Thyroid gland (tissue), 4 donors: ENCODE measurements at places on chromosomes 12 and 14. TPM values are rescaled to one million over a fixed set of nuclear protein-coding genes. Genes with fewer than 3 reads are reported as not detected.

DNA sequence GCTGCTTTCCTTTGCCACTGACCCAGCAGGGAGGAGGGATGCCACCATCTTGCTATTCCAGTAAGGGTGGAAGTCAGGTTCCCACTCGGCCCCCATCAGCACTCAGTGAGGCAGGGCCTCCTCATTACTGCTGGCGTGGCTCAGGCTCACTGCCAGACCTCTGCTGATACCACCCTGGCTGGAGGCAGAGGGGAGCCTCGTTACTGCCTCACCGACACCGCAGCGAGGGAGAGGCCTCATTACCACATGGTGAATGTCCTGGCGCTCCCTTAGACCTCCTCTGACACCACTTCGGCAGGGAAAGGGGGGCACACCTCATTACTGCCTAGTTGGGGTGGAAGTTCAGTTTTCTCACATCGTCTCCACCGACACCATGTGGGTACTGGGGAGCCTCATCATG, 354.1 kb downstream of the CACNA1C start:
- no peaks in the 10 kb centered on the region for H3K27me3 ChIP-seq
- H3K4me3 ChIP-seq, result no peak overlapping the region

The KLRC2 gene
- total RNA-seq, result 0.54 TPM

The TC2N gene
- 102 TPM for total RNA-seq

- H3K4me1 ChIP-seq, result no peaks in the 10 kb centered on the region
- no peaks in the 10 kb centered on the region for H3K36me3 ChIP-seq
- H3K27ac ChIP-seq, result no peak overlapping the region
- DNase-seq, result no peak
- H3K27me3 ChIP-seq, result no peaks in the 10 kb centered on the region
- no peak overlapping the region for H3K4me3 ChIP-seq
Measured at GRCh38 chr12:5416571-5416970, 15.3 kb upstream of the NTF3 start.

GRCh38 chr14:37932481-37932880, 275.2 kb upstream of the SSTR1 start:
- H3K27ac ChIP-seq, result no peak overlapping the region
- no peaks in the 10 kb centered on the region for H3K4me1 ChIP-seq
- no peak overlapping the region for H3K4me3 ChIP-seq
- no peak for DNase-seq

DNA sequence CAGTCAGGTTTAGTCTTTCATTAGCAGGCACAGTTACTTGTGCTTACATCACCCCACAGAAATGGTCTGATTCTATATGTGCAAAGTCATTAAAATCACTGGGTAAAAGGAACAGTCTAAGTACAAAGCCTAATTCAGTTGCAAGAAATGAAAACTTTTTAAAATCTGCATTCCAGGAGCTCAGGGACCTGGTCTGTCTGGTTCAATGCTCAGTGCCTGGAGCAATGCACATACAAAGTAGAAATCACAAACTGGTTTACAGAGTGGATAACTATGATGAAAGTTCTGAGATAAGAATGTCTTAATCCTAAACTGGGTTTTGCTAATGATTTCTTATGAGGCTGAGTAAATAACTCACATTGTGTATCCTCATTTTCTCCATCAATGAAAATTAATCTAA, 28.7 kb downstream of the LMNTD1 start:
- H3K27me3 ChIP-seq, result no peaks in the 10 kb centered on the region
- peaks cover 17% of the 10 kb centered on the region for H3K4me1 ChIP-seq

- no peak overlapping the region for H3K4me3 ChIP-seq
- no peaks in the 10 kb centered on the region for H3K27me3 ChIP-seq
- DNase-seq, result no peak
- H3K27ac ChIP-seq, result no peak overlapping the region
Measured at GRCh38 chr14:34766606-34767005, 52.2 kb upstream of the CFL2 start.

GRCh38 chr14:95609398-95609990, 74.6 kb downstream of the GLRX5 start:
- H3K36me3 ChIP-seq, result no peaks in the 10 kb centered on the region
- H3K27me3 ChIP-seq, result no peaks in the 10 kb centered on the region
- H3K27ac ChIP-seq, result no peak overlapping the region

The NRL gene
- total RNA-seq, result 10.3 TPM

The DNM1L gene
- 59.4 TPM for total RNA-seq
